ENCODE measurements at places on chromosomes 3 and 15.

DNA sequence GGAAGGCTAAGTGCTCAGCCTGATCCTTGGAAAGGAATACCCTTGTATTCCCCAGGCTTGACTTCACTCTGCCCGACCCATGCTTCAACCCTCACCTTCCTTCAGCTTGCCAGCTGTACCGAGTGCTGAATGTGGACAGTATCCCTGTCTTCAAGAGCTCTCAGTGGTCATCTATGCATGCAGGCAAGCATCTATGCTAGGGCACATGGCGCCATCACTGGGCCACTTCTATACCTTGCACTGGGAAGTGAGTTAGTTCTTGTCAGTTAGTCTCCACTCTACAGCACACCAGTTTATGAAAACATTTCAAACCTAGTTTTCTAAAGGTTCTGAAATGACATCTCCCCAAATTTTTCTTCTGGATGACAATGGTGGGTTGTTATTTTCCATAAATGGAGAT lies 82.0 kb upstream of the MYRIP start:
- DNase-seq: no peak

DNA sequence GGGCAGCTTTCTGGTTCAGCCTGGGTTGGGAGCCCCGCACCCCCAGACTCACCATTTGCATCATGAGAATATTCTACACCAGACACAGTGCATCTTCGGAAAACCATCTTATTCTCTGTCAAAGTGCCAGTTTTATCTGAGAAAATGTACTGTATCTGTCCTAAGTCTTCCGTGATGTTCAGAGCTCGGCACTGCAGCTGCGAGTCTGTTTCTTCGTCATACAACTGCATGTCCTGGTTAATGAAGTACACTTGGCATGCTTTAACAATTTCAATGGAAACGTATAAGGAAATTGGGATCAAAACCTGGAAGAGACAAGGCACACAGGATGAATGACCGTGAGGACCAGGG lies 141.5 kb downstream of the ATP10A start:
- no peak for DNase-seq

GRCh38 chr3:160478338-160478737 lies 28.8 kb upstream of the TRIM59 start:
- no peak for DNase-seq

DNA sequence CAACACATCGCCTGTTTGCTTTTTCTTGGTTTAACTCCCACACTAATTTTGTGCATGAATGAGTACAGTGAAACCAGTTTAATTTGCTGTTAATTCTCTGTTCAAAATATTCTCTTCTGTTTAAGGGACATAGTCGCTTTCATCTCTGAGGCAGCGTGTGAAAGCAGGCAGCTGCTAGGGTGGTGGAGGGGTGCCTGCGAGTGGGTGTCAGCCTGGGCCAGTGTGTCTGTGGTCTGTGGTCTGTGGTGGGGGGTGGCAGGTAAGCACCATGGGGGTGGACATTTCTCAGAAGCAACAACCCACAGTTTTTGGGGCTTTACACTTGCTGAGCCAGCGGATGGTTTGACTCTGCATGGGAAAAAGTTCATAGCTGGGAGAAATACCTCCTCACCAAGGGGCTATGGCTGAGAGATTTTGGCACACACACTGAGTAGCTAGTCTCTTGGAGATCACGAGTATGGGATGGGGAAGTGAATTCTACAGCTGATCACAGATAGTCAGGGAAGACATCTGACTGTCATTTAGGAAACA lies 109.2 kb downstream of the EPHB1 start:
- no peak for DNase-seq

GRCh38 chr15:94404733-94405283 lies 173.4 kb downstream of the MCTP2 start:
- no peak for DNase-seq

- no peak for DNase-seq
Observed at GRCh38 chr15:101491734-101492640, 2.5 kb upstream of the PCSK6 start.

DNA sequence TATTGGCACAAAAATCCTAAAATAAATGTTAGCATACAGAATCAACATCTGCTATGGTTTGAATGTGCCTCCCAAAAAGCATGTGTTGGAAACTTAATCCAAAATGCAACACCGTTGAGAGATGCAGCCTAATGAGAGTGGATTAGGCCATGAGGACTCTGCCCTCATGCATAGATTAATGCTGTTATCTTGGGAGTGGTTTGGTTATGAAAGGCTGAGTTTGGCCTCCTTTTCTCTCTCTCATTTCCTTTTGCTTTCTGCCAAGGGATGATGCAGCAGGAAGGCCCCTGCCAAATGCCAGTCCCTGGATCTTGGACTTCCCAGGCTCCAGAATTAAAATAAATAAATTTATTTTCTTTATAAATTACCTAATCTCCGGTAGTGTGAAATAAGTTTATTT lies 49.4 kb downstream of the SYNM start:
- DNase-seq: no peak

DNA sequence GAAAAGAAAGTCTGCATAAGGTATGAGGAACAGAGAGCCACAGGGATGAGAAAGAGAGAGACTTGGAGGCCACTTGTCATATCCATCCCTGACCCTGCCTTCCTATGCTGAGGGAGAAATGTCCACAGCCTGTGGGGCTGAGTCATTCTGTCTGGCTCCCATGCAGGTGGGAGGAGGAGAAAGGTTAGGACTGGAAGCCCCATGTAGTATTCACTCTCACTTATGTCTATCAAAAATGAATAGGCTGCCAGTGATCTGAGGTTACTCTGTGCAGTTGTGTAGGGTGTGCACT lies 71.3 kb downstream of the RAB11A start:
- no peak for DNase-seq

GRCh38 chr3:23396746-23397145 lies 193.6 kb downstream of the UBE2E2 start:
- no peak for DNase-seq

Data from activated CD8-positive, alpha-beta memory T cell treated with anti-CD3 and anti-CD28 coated beads, Interleukin-2, amount 50 U/mL, for 4 hours (primary cell).